ENCODE measurements at places on chromosomes 6 and 20.

- no peaks in the 10 kb centered on the region for H3K36me3 ChIP-seq
- H3K27me3 ChIP-seq = no peaks in the 10 kb centered on the region
- H3K4me3 ChIP-seq = no peak overlapping the region
- no peak overlapping the region for H3K27ac ChIP-seq
- DNase-seq = no peak
- no peaks in the 10 kb centered on the region for H3K4me1 ChIP-seq
Observed at GRCh38 chr6:91317247-91317835, 730.5 kb upstream of the MAP3K7 start.

- no peak overlapping the region for H3K4me3 ChIP-seq
- no peaks in the 10 kb centered on the region for H3K36me3 ChIP-seq
- H3K4me1 ChIP-seq = peaks cover 10% of the 10 kb centered on the region
- H3K27me3 ChIP-seq = no peaks in the 10 kb centered on the region
- peak; percentile 72 for DNase-seq
Observed at GRCh38 chr6:107318100-107318736, 141.1 kb downstream of the PDSS2 start.

DNA sequence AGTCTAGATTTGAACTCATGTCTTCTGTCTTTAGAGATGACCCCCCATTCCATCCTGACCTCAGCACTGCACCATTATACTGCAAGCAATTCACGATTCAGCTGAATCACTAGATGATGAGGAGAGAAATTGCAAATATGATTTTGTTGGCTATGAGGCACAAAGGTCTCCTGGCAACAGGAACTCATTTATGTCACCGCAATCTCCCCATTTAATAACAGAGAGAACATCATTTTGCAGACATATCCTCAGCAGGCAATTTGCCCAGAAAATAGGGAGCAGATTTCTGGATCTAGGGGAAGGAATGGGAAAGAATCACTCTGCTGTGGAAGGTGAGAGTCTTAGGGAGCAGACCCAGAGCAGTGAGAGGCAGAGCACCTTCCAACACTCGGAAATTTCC lies 303.0 kb downstream of the PAX1 start:
- H3K27ac ChIP-seq = no peak overlapping the region
- H3K27me3 ChIP-seq = no peaks in the 10 kb centered on the region
- no peaks in the 10 kb centered on the region for H3K4me1 ChIP-seq
- DNase-seq = no peak

DNA sequence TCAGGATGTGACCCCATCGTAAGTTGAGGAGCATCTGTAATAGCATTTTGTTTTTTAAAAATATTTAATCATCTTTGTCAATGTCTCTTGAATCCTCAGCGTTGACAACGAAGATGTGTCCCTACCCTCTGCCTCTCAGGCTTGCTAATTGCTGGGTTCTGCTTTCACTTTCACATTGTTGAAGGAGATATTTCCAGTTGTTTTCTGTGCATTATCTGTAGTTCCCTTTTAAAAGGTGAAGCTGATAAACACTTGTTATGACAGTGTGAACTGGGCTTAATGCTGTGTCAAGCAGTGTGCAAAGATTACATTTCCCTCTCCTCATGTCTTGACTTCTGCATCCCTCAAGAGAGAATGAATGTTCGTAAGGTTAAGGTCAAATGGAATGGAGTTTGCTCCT lies 54.9 kb downstream of the CSE1L start:
- H3K27ac ChIP-seq = peak overlapping the region; percentile 70
- H3K4me3 ChIP-seq = peak overlapping the region; percentile 47
- H3K4me1 ChIP-seq = peaks cover 10% of the 10 kb centered on the region
- no peaks in the 10 kb centered on the region for H3K27me3 ChIP-seq
- DNase-seq = no peak

GRCh38 chr20:60354024-60354580 lies 395.9 kb downstream of the CDH26 start:
- H3K4me3 ChIP-seq = no peak overlapping the region
- H3K27me3 ChIP-seq = no peaks in the 10 kb centered on the region
- H3K4me1 ChIP-seq = peaks cover 2% of the 10 kb centered on the region

- H3K36me3 ChIP-seq = no peaks in the 10 kb centered on the region
- no peak overlapping the region for H3K4me3 ChIP-seq
- peak; percentile 80 for DNase-seq
- no peak overlapping the region for H3K27ac ChIP-seq
- peaks cover 16% of the 10 kb centered on the region for H3K27me3 ChIP-seq
- H3K4me1 ChIP-seq = peaks cover 15% of the 10 kb centered on the region
Observed at GRCh38 chr20:33914919-33915318, 78.8 kb upstream of the RALY start.
